Vagina (tissue), 2 donors: ENCODE measurements at places on chromosomes 6 and 20. TPM values are rescaled to one million over a fixed set of nuclear protein-coding genes. Genes with fewer than 3 reads are reported as not detected.

GRCh38 chr20:34510575-34510974 lies 5.6 kb upstream of the DYNLRB1 start:
- no peaks in the 10 kb centered on the region for H3K27me3 ChIP-seq
- no peak overlapping the region for H3K4me3 ChIP-seq
- H3K36me3 ChIP-seq, result peaks cover 26% of the 10 kb centered on the region
- peaks cover 16% of the 10 kb centered on the region for H3K4me1 ChIP-seq
- DNase-seq, result no peak

GRCh38 chr6:119189498-119189897 lies 111.0 kb upstream of the FAM184A start:
- no peaks in the 10 kb centered on the region for H3K4me1 ChIP-seq
- H3K27me3 ChIP-seq, result no peaks in the 10 kb centered on the region
- no peak for DNase-seq
- no peak overlapping the region for H3K27ac ChIP-seq
- peaks cover 7% of the 10 kb centered on the region for H3K36me3 ChIP-seq
- no peak overlapping the region for H3K4me3 ChIP-seq

DNA sequence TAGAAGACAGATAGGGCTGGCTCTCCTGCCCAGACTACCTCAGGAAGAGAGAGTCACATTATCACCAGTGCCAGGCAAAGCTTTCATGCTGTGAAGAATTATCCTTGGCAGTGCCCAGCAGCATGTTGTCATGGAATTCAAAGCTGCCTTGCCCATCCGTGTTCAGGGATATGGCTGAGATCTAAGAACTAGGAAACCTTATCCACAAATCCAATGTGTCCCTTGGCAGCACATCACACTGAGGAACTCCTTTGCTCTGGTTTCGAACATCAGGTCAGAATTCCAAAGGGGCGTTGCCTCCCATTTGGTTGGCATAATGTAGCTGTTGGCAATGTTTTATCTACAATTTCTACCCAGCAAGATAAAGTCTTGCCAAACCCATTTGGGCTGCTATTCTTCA lies 52.7 kb downstream of the ADGRF1 start:
- H3K4me3 ChIP-seq, result no peak overlapping the region
- no peak for DNase-seq
- H3K4me1 ChIP-seq, result peaks cover 7% of the 10 kb centered on the region
- no peak overlapping the region for H3K27ac ChIP-seq
- H3K27me3 ChIP-seq, result no peaks in the 10 kb centered on the region

GRCh38 chr20:51444467-51444866 lies 98.1 kb downstream of the NFATC2 start:
- no peaks in the 10 kb centered on the region for H3K36me3 ChIP-seq
- H3K4me3 ChIP-seq, result no peak overlapping the region
- H3K27ac ChIP-seq, result no peak overlapping the region
- no peaks in the 10 kb centered on the region for H3K27me3 ChIP-seq
- no peak for DNase-seq

DNA sequence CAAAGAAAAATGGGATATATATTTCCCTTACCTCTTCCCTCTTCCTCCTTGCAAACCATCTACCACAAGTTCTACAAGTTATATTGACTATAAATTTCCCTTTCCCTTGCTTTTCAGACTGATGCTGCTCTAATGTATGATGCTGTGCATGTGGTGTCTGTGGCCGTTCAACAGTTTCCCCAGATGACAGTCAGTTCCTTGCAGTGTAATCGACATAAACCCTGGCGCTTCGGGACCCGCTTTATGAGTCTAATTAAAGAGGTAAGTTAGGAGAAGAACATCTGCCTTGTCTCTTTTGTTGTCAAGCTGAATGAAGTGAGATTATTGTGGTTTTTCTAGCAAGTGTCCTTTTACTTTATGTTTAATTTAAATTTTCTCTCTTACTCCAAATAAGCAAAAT lies 406.0 kb downstream of the GRIK2 start:
- H3K27ac ChIP-seq, result no peak overlapping the region
- no peaks in the 10 kb centered on the region for H3K27me3 ChIP-seq
- H3K4me3 ChIP-seq, result no peak overlapping the region
- no peaks in the 10 kb centered on the region for H3K4me1 ChIP-seq
- no peak for DNase-seq

DNA sequence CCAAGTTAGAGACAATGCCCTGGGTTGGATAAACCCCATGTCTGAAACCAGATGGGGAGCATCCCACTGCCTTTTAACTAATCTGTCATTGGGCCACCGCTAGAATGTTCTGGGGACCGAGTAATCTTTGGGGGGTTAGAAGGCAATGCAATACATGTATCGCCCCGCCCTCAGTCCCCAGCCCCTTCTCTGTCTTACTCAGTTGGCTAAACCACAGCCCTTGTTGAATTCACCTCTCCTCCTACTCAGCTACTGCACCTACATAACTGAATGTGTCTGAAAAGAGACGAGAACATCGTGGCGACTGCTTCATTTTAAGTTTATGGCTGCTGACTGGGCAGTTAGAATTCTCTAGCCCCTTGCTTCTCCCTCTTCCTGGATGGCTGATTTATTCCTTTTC lies 15.1 kb upstream of the CCR6 start:
- H3K27me3 ChIP-seq, result no peaks in the 10 kb centered on the region
- no peaks in the 10 kb centered on the region for H3K36me3 ChIP-seq
- no peak overlapping the region for H3K4me3 ChIP-seq
- H3K4me1 ChIP-seq, result no peaks in the 10 kb centered on the region
- no peak overlapping the region for H3K27ac ChIP-seq

Gene DAAM2
- 22.1 TPM for total RNA-seq

Gene CCN2
- total RNA-seq, result 118 TPM

Gene FAM217A
- not detected for total RNA-seq
